ENCODE measurements at places on chromosomes 7 and 10.

GRCh38 chr7:56287429-56288138 is 171.4 kb upstream of the NUPR2 start:
- DNase-seq = no peak

GRCh38 chr7:29077176-29077575 is 69.2 kb downstream of the CPVL start:
- DNase-seq = no peak

DNA sequence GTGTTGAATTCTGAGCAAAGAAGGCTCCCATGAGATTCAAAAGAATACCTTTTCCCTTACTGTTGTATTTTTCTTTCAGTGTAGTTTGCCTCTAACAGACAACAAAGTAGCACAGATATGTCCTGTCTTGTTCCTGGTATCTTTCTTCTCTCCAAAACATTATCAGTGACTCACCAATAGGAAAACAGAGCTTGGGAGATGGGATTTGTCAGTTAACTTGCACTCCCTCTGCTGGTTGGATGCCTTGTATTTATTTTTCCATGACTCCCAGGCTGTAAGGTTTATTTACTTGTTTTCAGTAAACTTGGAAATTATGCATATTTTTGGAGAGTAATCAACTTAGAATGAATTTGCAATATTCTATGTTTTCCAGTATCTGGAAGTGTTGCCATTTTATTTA is 129.7 kb downstream of the SAMD9 start:
- DNase-seq = peak; percentile 31

- no peak for DNase-seq
These were observed 474.6 kb downstream of the GRM8 start for GRCh38 chr7:126778101-126778500.

DNA sequence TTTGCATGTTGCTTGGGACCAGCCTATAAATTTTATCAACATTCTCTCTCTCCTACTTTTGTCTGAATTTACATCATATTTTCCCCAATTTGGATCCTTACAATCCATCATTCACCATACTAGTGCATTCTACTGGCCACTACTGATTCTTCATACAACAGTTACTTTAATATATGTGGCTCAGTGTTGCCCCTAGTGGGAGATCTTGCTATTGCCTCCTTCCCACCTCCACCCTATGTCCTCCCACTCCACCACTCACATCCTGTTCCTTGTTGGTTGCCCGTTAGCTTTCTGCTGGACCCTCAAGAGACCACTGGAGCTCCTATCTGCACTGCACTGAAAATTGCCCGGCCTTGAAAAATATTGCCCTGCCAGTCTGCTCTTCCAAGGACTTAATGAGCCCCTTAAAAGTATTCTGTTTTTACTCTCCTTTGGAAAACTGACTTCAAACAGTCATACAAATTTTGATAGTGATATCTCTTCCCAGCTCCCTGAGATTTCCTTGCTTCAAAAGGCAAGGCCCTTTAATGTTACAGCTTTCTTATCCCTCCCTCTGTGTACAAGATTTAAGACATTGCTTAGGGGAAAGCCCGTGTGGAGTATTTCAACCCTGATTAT is 243.2 kb upstream of the TMEM229A start:
- no peak for DNase-seq

DNA sequence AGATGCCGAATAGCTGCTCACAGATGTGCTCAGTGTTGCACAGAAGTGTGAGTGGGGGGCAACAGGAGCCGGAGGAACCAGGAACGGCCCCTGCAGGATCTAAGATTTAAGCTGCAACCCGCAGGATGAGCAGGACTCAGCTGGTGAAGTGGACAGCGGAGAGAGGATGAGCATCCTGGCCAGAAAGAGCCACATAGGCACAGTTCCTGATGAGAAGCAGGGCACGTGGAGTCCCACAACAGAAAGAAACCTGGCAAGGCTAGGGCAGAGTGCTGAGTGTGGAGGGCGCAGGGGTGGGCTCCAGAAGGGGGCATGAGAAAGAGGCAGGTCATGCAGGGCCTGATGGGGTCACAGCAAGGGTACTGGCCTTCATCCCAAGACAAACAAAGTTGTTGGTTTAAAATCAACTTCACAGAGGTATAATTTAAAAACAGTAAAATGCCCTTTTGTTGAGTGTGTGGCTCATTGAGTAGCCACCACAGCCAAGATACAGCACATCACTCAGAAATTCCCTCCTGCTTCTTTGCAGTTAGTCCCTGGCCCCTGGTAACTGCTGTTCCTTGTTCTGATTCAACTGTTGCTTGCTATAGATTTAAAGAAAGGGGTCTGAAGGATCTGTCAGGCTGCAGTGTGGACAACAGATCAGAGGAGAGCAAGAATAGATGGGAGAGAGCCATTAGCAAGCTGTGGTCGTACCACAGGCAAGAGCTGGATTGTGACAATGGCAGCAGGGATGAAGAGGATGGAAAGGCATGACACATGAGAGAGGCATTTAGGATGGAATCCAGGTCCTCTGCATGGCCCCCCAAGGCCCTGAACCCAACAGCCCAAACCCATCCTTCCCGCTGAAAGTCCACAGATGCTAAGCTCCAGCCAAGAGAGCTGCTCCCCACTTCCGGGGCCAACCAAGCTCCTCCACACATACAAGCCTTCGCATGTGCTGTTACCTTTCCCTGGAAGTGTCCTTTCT is 53.1 kb upstream of the OSBPL3 start:
- no peak for DNase-seq

GRCh38 chr10:24344695-24345463 is 135.9 kb downstream of the KIAA1217 start:
- DNase-seq = no peak
